ENCODE measurements at places on chromosomes 4 and X. TPM values are rescaled to one million over a fixed set of nuclear protein-coding genes. Genes with fewer than 3 reads are reported as not detected.

DNA sequence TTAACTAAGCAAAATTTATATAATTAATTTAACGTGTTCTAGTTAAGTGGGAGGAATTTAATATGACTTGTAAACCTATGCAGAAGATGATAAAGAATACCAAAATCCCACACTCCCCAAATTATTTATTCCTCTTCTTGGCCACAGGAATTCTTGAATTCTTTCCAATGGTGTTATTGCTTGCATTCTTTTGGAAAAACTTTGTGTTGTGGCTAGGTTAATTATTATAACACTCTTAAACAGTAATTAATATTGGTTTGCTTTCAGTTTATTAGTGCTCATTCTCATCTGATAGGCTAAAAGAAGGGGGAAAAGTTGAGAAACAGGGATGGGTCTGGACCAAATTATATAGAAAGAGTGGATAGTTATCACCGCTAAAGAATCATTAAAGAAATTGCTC is 141.5 kb upstream of the PABPC4L start:
- H3K4me1 ChIP-seq, result no peaks in the 10 kb centered on the region
- H3K4me3 ChIP-seq, result no peak overlapping the region
- no peaks in the 10 kb centered on the region for H3K36me3 ChIP-seq
- H3K27ac ChIP-seq, result no peak overlapping the region
- H3K27me3 ChIP-seq, result no peaks in the 10 kb centered on the region

GRCh38 chrX:112840382-112841113 is at the start of gene AMOT:
Gene AMOT (minus strand): TSS chrX:112840831. CDS start chrX:112823126, 17,705 bp downstream.
- H3K27me3 ChIP-seq, result no peaks in the 10 kb centered on the region
- peak within 1 kb of the TSS; percentile 82 for H3K4me3 ChIP-seq
- no peaks in the 10 kb centered on the region for H3K4me1 ChIP-seq
- peak within 1 kb of the TSS; percentile 73 for H3K27ac ChIP-seq
- peak; percentile 79 for DNase-seq

- no peak for DNase-seq
- no peaks in the 10 kb centered on the region for H3K4me1 ChIP-seq
These were observed 38.8 kb downstream of the ADRA2C start for GRCh38 chr4:3805026-3805425.

The UBA6 gene
- total RNA-seq, result 39.1 TPM

DNA sequence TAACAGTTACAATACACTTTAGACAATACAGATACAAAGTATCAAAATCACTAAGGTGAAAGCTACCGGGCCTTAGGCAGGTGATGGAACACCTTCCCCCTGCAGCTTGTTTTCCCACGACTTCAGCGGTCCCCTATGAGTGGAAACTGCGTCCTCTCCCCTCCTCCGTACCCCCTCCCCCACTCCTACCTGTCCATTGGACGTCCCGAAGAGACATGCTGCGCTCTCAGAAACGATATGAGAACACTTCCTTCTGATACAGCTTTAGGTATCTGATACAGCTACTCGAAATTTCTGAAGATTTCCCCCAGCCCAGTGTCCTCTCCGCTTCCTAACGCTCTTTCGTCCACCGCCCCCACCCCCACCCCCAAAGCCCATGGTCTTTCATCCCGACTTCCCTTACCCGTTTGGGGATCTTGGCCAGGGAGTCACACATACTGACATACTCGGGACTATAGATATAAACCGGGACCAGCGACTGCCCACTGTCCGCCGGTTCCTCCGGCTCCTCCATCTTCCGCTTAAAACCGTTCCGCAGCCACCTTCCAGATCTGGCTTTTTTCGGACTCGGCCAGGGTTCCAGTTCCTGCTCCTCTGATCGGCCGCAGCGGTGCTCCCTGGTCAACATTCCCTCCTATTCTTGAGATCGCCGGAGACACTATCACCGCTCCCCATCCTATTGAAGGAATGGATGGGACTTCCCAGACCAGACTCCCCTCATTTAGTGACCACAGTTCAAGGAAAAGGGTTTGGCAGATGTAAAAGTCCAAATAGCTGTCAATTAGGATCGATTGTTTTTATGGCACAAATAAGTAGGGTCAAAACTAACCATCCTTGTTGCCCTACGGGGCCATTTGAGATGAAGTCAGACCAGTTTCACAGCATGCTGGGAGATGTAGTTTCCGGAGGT is at the start of gene HDAC8:
TSS of gene HDAC8 (minus strand) at position 596 of the 910 bp plus-strand sequence. CDS start at position 514, 82 bp downstream.
- peak; percentile 58 for DNase-seq
- no peaks in the 10 kb centered on the region for H3K27me3 ChIP-seq
- H3K4me1 ChIP-seq, result no peaks in the 10 kb centered on the region
- H3K4me3 ChIP-seq, result peak within 1 kb of the TSS; percentile 54
- no peaks in the 10 kb centered on the region for H3K36me3 ChIP-seq
- H3K27ac ChIP-seq, result peak within 1 kb of the TSS; percentile 56

- H3K4me3 ChIP-seq, result no peak overlapping the region
- no peaks in the 10 kb centered on the region for H3K36me3 ChIP-seq
- no peaks in the 10 kb centered on the region for H3K4me1 ChIP-seq
- no peak for DNase-seq
These were observed 122.9 kb upstream of the FMR1 start for GRCh38 chrX:147788641-147789350.

GRCh38 chrX:111169141-111169540 is 73.2 kb downstream of the PAK3 start:
- no peaks in the 10 kb centered on the region for H3K27me3 ChIP-seq
- DNase-seq, result no peak
- no peaks in the 10 kb centered on the region for H3K36me3 ChIP-seq
- H3K4me3 ChIP-seq, result no peak overlapping the region

The ADAMTS3 gene
- 1.0 TPM for total RNA-seq

DNA sequence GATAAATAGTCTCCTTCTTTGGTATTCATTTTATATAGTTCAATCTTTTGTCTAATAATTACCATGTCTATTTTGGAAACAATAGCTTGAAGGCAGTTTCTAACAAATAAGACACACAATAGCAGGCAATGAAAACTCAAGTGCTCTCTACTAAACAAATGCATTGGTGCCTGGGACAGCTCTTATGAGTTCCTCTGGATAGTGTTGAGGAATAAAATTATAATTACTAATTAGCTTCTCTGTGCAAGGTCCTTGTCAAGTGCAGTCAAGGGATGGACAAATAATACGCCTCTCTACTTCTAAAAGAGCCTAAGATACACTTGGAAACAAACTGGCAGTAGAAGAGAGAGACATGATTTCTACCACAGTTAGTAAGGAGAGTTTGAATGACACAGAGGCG is 229.0 kb upstream of the GLRA2 start:
- H3K36me3 ChIP-seq, result no peaks in the 10 kb centered on the region
- no peak overlapping the region for H3K4me3 ChIP-seq
- no peaks in the 10 kb centered on the region for H3K27me3 ChIP-seq
- no peak overlapping the region for H3K27ac ChIP-seq

GRCh38 chrX:11960031-11960430 is 178.2 kb upstream of the FRMPD4 start:
- no peaks in the 10 kb centered on the region for H3K4me1 ChIP-seq
- DNase-seq, result no peak
- H3K36me3 ChIP-seq, result no peaks in the 10 kb centered on the region
- H3K27ac ChIP-seq, result no peak overlapping the region

The FAM184B gene
- total RNA-seq, result 0.13 TPM

DNA sequence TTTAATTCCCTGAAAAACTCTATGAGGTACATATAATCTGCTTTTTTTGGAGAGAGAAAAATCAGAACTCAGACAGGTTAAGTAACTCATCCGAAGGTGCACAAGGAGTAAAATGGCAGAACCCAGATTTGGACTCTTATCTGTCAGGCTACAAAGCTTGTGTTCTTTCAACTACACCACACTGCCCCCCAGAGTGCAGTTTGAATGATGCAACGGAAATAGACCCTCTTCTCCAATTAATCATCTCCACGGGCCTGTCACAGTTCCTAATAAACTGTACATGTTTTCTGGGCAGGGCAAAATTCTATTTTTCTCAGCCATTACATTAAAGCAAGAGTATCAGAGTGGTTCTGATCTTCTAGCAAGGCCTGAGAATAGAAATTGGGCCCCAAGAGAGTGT is 35.3 kb upstream of the DCX start:
- no peaks in the 10 kb centered on the region for H3K36me3 ChIP-seq
- no peak for DNase-seq
- no peak overlapping the region for H3K27ac ChIP-seq

GRCh38 chrX:137568741-137569469 is 3.0 kb downstream of the ZIC3 start:
- no peak overlapping the region for H3K27ac ChIP-seq
- no peaks in the 10 kb centered on the region for H3K27me3 ChIP-seq
- peaks cover 33% of the 10 kb centered on the region for H3K4me1 ChIP-seq
- no peak for DNase-seq
- no peaks in the 10 kb centered on the region for H3K36me3 ChIP-seq
- H3K4me3 ChIP-seq, result no peak overlapping the region

DNA sequence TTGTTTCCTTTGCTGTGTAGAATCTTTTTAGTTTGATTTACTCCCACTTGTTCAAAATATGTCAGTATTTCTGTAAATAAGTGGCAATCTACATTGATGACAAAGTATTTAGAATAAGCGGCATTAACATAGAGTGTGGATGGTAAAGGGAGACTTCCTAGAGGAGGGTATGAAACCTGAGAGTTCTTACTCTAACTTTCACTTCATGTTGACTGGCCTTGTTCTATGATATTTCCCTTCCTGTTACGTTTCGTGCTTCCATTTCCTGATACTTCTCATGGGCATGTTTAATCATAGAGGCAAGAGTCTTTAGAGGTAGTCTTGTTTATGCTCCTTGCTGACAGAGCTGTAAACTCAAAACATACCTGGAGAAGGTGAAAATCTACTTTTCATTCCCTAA is 408.9 kb downstream of the GLUD2 start:
- H3K27ac ChIP-seq, result no peak overlapping the region
- no peaks in the 10 kb centered on the region for H3K27me3 ChIP-seq

The DMD gene
- total RNA-seq, result 12.5 TPM

DNA sequence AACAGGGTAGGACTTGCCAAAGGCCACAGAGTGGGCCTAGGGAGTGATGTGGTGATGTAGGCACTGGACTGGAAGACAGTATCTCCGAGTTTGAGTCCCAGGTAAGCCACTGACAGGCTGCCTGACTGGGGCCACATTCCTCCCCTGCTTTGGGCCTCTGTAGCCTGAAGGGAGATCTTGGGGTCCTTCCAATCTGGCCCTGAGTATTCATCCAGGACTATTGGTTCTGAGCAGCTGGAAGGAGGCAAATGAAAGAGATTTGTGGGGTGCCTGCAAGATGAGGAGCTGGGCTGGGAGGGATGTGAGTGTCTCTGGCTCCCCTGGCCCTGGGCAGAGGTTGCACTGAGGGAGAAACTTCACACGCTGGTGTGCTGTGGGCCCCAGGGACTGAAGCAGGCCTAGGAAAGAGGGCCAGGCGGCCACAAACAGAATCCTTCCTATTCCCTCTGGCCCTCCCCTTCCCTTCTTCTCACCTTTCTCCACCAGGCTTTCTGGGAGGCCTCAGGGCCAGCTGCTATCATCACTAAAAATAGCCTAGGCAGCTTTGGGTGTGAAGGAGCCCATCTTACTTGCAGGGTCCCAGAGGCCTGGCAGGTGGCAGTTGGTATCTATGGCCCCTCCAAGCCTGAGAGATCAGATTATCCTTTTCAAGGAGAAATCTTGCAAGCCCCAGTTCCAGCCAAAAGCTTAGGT is 70.1 kb downstream of the PJA1 start:
- H3K27ac ChIP-seq, result no peak overlapping the region
- no peaks in the 10 kb centered on the region for H3K36me3 ChIP-seq
- H3K27me3 ChIP-seq, result no peaks in the 10 kb centered on the region
- H3K4me3 ChIP-seq, result no peak overlapping the region
- no peak for DNase-seq

The FOXR2 gene
- not detected for total RNA-seq

The PCSK1N gene
- 7.5 TPM for total RNA-seq

GRCh38 chr4:14264437-14264836 is 636.9 kb upstream of the BOD1L1 start:
- H3K36me3 ChIP-seq, result no peaks in the 10 kb centered on the region
- H3K4me3 ChIP-seq, result no peak overlapping the region
- no peak overlapping the region for H3K27ac ChIP-seq
- H3K27me3 ChIP-seq, result no peaks in the 10 kb centered on the region

DNA sequence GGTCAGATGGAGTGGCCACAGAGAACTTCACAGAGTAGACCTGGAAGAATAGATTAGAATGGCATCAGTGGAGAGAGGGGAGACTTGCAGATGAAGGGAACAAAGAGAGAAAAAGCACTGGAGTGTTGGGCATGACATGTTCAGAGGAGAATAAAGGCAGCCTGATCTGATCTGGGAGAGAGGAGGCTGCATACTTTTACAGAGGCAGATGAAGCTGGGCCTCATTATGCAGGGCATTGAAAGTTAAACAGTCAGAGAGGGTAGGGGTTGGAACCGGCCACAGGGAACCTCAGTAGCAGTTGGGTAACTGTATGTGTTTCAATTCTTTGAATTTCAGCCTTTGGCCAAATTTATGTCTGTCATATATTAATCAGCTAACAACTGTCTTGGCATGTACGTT is 61.2 kb downstream of the SH3BGRL start:
- H3K4me3 ChIP-seq, result no peak overlapping the region
- no peaks in the 10 kb centered on the region for H3K27me3 ChIP-seq
- peaks cover 9% of the 10 kb centered on the region for H3K4me1 ChIP-seq
- no peak for DNase-seq
- H3K27ac ChIP-seq, result no peak overlapping the region

DNA sequence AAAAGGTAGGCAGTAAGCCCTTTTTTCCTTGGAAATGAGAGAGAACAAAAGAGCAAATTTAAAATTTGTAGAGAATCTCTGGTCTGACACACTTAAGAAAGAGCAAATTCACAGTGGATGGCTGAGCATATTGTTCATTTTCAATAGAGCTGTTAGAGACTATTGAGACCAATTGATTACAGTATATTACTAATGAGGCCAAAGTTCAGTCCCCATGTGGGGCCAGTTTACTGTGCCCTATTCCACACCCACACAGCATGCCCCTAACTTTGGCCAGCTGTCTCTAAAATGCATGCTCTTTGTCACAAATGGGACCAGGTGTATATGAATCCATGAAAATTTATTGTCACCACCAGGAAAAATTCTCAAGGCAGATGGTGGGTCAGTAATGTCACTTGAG is 470.5 kb downstream of the PCDH7 start:
- no peak overlapping the region for H3K27ac ChIP-seq
- no peaks in the 10 kb centered on the region for H3K27me3 ChIP-seq
- H3K36me3 ChIP-seq, result no peaks in the 10 kb centered on the region
- DNase-seq, result no peak
- no peaks in the 10 kb centered on the region for H3K4me1 ChIP-seq
- H3K4me3 ChIP-seq, result no peak overlapping the region

The ABLIM2 gene
- 3.6 TPM for total RNA-seq

- no peaks in the 10 kb centered on the region for H3K4me1 ChIP-seq
- H3K27me3 ChIP-seq, result no peaks in the 10 kb centered on the region
- H3K4me3 ChIP-seq, result no peak overlapping the region
- DNase-seq, result no peak
These were observed 184.2 kb downstream of the FAT4 start for GRCh38 chr4:125498981-125499380.

- no peak overlapping the region for H3K27ac ChIP-seq
- no peak overlapping the region for H3K4me3 ChIP-seq
- DNase-seq, result no peak
- no peaks in the 10 kb centered on the region for H3K36me3 ChIP-seq
- H3K27me3 ChIP-seq, result no peaks in the 10 kb centered on the region
These were observed 727.7 kb downstream of the DMD start for GRCh38 chrX:32483534-32484136.

GRCh38 chrX:53195401-53195800 is 29.6 kb downstream of the KDM5C start:
- no peak overlapping the region for H3K27ac ChIP-seq
- no peak overlapping the region for H3K4me3 ChIP-seq
- DNase-seq, result no peak
- no peaks in the 10 kb centered on the region for H3K4me1 ChIP-seq
- H3K27me3 ChIP-seq, result no peaks in the 10 kb centered on the region
- H3K36me3 ChIP-seq, result peaks cover 90% of the 10 kb centered on the region

The SLITRK4 gene
- 0.33 TPM for total RNA-seq

GRCh38 chr4:77025643-77026321 is 50.0 kb downstream of the CCNI start:
- H3K4me3 ChIP-seq, result no peak overlapping the region
- H3K4me1 ChIP-seq, result peaks cover 10% of the 10 kb centered on the region
- no peaks in the 10 kb centered on the region for H3K27me3 ChIP-seq
- no peak overlapping the region for H3K27ac ChIP-seq

The CFP gene
- 16.4 TPM for total RNA-seq

Data from upper lobe of left lung (tissue), 6 donors.